ENCODE measurements at places on chromosomes 3 and 15.

DNA sequence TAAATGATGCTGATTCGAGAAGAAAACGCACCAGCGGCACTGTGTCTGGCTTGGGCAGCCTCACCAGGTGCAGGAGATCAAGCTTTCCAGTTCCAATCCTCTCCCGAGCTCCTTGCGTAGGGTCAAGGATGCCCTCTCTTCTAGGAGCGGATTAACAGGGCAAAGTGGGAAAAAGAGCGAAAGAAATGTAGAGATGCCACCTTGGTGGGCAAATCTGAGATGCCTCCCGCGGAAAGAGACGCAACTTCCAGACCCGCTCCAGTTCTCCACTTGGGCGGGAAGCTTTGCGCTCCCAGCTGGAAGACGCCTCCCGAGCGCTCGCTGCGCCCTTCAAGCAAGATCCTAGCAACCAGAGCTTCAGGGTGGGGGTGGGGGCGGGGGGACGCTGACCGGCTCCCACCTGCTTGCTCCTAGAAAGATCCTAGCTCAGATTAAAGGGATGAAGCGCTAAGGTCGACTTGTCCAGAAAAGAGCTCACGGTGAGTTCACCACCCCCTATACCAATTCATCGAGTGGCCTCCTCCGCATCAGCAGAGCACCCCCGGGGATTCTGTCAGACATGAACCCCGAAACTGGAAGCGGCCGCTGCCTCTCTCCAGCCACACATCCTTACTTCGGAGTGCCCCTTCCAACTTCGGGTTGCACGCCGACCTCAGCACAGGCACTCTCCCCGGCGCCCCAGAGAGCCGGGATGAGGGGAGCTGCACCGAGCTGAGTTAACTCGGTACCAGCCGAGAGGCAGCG, 769 bp downstream of the TAFA4 start:
- DNase-seq, result no peak

DNA sequence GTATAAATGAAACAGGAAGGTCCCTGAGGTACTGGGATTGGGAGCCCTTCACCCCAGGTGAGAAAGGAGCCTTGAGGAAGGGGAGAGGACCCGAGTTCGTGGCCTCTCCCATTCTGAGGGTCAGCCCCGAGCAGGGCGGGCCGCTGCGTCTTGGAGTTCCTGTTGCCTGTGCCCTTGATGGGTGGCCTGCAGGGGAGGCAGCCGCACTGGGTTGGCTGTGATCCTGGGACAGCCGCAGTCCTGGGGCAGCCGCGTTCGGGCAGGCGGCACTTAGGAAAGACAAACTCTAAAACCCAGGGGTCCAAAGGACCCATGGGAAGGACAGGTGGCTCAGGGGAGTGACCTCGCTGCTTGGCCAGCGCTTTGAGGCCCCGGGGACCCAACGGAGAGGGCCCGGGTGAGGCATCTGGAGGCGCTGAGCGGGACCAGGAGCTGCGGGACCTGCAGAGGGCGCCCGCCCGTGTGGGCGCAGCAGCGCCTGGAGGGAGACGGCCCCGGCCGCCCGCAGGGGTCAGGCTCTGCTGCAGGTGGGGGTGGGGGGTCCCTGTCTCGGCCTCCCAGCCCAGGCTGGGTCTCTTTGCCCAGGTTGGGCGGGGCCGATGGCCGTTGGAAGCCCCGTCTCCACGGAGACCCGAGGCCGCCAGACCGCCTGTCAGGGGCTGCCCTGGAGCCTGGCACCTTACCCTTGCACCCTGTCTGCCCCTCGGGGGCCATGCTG, 65.1 kb downstream of the HMCES start:
- DNase-seq, result no peak

- no peak for DNase-seq
Observed at GRCh38 chr3:171363202-171363601, 97.0 kb downstream of the TNIK start.

- DNase-seq, result no peak
Observed at GRCh38 chr3:66473181-66473580, 27.6 kb downstream of the LRIG1 start.

DNA sequence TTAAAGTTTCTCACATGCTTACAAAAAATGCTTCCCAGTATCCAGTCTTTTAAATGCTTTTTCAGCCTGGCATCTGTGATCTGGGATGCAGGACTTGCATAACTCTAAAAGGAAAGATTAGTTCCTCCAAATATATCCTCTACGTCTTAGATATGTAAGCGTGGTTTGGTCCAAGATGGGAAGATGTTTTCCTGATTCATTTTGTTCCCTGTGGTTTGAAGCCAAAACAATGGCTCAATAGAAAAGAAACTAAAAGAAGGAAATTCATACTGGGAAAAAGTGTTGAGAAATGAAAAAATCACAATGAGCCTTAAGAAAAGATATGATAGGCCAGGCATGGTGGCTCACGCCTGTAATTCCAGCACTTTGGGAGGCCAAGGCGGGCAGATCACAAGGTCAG, 1002.8 kb downstream of the NAALADL2 start:
- DNase-seq, result no peak

- no peak for DNase-seq
Observed at GRCh38 chr3:108131475-108132134, 40.8 kb upstream of the CD47 start.

- no peak for DNase-seq
Observed at GRCh38 chr3:141402476-141403171, 34.3 kb downstream of the ZBTB38 start.

- DNase-seq, result peak; percentile 20
Observed at GRCh38 chr3:17935222-17935621, 192.8 kb upstream of the TBC1D5 start.

DNA sequence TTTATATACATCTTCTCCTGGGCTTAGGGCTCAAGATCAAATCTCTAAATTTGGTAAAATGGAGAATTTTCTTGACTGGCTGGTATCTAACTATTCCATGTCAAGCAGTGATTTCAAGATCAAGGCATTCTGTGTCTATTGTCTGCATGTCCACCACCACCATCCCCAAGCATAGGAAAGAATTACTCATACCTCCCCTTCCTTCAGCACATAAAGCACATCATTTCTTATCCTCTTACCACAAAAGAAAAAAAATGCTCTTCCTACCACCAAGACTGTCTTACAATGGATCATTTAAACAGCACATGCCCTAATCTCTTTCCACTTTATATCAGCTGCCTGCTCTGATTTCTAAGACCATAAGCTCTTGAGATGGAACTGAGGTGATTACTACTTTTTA, 470.5 kb upstream of the THBS1 start:
- no peak for DNase-seq
